Tibial nerve (tissue), 4 donors: ENCODE measurements at places on chromosomes 2 and 18.

DNA sequence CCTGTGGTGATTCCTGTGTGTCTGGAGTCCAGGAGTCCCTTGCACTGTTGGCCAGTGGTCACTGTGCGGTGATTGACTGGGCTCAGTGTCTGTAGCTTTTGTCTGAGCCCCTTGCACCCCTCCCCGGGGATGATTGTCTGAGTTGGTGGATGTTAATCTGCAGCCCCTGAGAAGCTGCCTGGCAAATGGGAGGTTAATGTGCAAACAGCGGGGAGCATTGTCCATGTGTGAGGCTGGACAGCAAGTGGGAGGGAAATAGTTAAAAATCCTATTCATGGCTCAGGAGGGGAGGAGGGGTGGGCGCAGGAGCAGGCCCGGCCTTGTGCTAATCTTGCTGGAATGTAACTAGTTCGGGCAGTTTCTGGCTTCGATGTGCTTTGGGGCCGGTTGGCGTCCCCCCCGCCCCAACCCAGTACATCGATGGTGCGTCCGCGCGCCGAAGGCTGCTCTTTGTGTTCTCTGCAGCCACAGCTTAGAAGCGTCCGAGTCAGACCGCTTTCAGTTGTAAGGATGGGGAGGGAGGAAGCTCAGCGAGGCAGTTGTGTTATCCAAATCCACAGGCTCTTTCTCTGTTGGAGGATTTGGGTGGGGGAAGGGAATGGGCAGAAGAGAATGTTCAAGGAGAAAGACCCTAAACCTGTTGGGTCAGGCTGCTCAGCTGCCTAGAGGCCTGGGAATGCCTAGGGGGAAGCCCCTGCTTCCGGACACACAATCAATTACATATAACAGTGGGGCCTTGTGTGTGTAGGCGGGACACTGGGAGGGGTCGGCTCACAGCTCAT, 71.8 kb downstream of the TGOLN2 start:
- DNase-seq, result no peak

GRCh38 chr2:23658466-23658942, 268.4 kb downstream of the ATAD2B start:
- no peak for DNase-seq

GRCh38 chr2:23069923-23070322, 315.1 kb upstream of the KLHL29 start:
- DNase-seq, result no peak

GRCh38 chr2:205734436-205735037, 52.2 kb downstream of the NRP2 start:
- no peak for DNase-seq

DNA sequence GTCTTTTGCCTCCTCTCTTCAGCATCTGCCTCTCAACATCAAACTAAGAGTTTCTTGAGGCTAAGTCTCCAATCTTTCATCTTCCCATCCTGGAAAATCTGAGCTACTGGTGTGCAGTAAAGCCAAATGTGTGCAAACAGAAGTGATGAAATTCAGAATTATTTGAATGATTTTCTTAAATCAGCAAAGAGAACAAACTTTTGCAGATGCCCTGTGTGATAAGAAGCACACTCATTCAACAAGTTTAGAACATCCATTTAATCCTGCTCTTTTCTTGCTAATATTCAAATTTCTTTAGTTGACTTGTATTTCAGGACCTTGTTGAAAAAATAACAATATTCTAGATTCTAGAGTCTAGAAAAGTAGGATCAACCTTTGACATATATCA, 1374.9 kb upstream of the CELF4 start:
- no peak for DNase-seq

GRCh38 chr2:181578829-181579228, 78.1 kb downstream of the CERKL start:
- no peak for DNase-seq

DNA sequence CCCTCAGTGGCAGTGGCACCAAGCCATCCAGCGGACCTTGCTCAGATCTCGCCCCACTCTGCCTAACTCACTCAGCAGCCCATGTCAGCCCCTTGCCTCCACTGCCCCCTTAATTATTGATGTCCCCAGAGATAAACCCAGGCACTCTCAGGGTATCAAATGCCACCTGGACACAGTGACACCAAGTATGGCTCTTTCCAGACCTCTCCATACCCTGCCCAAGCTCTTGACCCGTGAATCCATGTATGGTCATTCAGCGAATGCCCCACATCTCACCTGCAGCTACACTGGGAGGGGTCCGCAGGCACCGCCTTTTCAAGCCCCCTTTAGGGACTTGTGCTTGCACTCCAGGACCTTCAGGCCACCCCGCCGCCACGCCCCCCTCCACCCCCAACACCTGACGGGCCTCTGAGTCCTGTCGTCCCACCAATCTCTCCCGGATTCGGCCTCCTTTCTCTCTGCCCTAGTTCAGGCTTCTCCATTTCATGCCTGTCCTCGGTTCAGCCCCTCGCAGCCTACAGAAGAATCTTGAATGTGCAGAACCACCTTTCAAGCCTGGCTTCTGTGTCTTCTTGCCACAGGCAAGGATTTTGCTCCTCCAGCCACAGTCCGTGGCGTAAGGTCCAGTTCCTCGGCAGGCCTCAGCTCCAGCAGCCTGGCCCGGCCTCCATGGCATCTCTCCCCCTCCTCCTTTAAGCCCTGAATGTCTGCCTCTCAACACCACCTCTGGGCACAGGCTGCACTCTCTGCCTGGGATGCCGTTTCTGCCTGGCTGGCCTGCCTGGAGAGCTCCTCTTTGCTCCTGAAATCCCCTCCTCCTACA, 54.1 kb upstream of the ODC1 start:
- no peak for DNase-seq

DNA sequence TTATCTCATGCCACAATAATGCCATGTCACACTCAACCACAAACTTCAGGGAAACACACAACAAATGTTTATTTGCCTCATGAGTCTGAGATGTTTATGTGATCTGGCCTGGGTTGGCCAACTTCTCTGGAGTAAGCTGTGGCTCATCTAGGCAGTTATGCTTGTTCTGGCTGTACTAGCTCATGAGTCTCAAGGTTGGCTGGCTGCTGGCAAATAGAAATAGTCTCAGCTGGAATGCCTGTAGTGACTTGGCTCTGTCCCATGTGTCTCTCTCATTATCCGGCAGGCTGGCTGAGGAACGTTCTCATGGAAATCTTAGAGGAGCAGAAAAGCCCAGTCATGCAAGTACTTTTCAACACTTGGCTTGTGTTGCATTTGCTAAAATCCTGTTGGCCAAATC, 234.9 kb upstream of the CDH2 start:
- DNase-seq, result no peak

GRCh38 chr2:177015356-177015923, 197.2 kb upstream of the HNRNPA3 start:
- no peak for DNase-seq

DNA sequence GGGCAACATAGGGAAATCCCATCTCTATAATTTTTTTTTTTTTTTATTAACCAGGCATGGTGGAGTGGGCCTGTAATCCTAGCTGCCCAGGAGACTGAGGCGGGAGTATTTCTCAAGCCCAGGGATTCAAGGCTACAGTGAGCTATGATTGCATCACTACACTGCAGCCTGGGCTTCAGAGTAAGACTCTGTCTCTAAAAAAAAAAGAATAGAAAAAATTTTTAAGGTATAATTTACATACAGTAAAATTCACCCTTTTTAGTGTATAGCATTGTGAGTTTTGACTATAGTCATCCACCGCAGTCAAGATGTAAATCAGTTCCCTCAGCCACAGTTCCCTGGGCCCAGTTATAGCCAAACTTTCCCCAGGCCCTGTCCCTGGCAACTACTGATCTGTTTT, 57.1 kb upstream of the MSH6 start:
- DNase-seq, result no peak
